ENCODE measurements at places on chromosomes 5 and 9.
A peak's percentile ranks its signal among the peaks of the same experiment; 100 is the strongest.

- no peak for DNase-seq
Measured at GRCh38 chr5:44568519-44568918, 179.3 kb upstream of the FGF10 start.

- DNase-seq = no peak
Measured at GRCh38 chr9:114899995-114900394, 30.4 kb downstream of the TNFSF8 start.

GRCh38 chr9:21160178-21160577, 6.3 kb downstream of the IFNA21 start:
- DNase-seq = peak; percentile 18

DNA sequence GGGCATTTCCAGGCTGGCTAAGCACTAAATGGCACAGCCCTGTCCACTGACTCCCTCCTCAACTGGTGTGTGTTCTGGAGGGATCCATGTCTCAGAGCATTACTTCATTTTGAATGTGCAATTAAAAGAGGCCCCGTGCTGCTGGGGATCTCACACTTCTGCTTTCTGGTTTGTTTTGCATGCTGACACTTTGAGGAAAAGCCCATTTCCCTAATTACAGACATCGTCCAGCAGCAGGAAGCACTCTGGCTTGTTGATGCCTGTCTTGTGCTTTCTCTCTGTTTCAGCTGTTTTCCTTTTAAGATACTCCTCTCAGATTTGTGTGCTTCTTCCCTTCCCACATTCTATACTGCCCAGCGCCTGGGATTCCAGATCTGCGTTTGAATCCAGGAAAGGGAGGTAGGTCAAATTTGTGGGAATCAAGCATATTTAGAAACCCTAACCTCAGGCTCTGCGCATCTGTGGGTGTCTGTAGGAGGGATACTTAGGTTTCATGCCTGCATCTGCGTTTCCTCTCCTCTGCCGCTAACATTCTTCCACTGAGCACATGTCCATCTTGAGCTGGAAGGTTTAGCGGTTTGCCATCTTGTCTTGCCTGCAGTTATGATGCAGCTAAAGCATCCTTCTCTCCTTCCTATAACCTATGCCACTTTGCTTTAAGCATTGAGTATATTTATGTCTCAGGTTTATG, 25.7 kb downstream of the SYK start:
- DNase-seq = no peak

- peak; percentile 76 for DNase-seq
Measured at GRCh38 chr9:113772121-113772810, 103.8 kb upstream of the ZNF618 start.

DNA sequence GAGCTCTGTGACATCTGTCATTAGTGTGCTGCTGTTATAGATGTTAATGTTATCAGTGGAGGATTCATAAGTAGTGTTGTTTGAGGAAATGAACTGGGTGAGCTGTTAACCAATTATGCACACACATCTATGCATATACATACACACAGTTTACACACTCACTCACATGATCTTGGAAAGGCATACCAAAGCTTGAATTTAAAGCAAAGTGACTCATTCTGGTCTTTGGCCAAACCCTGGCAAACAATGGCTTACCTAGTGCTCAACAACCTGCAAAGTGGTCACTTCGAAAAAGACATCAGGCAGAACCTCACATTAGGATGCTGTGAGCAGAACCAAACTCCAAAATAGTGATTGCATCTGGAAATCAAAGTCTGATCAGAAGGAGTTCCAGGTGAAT, 1037.3 kb upstream of the CDH6 start:
- DNase-seq = no peak

DNA sequence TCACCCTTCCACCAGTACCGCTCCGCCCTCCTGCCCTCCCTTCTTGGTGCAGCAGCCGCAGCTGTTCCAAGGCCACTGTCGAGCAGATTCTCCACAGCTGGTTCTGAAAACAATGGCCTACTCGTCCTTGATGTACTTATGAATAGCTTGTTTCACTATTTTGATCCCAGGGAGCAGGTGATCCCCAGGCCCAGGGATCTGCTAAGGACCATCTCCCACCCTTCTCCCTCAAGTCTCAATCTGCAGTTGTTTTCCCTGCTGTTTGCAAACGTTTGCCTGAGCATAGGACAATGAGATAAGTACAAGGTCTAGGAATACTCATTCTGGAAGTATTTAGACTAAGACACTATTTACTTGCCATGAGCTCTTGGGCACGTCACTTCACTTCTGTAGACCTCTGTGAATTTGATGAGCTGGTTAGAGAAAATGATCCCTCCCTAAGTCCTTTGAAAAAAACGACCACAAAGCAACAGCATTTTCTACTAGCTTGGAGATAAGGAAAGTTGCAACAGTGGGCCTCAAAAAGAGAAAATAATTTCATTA, 1.8 kb downstream of the LURAP1L start:
- DNase-seq = no peak

GRCh38 chr5:126628102-126628501, 27.4 kb downstream of the PHAX start:
- DNase-seq = no peak

DNA sequence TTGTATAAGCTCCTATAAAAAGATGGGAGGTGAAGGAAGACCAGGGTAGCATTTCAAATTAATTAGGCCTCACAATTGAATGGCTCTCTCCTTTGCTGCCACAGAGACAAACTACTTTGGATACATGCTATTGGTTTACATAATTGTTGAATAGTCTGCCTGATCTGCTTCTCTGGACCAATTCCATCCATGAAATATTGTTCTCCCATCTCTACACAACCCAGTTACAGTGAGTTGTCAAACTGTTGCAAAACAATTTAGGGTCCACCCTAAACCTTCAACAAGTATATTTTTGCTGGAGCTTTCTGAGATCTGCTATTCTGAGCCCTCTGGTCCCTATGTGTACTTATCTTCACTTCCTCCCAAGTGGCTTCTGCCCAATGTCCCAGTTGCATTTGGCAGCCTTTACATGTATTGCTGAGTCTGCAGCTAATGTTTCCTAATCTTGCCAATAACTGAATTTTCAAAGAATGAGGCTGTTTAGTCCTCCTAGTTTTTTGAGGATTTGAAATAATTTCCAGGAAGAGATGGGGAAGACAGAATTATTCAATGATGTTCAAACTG, 38.9 kb downstream of the AGTPBP1 start:
- no peak for DNase-seq

GRCh38 chr9:88922091-88922490, 69.2 kb upstream of the S1PR3 start:
- no peak for DNase-seq
